ENCODE measurements at places on chromosomes 1 and 21.

GRCh38 chr1:35379317-35380000 lies 111.0 kb downstream of the ZMYM4 start:
- no peak for DNase-seq

GRCh38 chr1:109649491-109649914 lies 6.4 kb upstream of the GSTM4 start:
- no peak for DNase-seq

DNA sequence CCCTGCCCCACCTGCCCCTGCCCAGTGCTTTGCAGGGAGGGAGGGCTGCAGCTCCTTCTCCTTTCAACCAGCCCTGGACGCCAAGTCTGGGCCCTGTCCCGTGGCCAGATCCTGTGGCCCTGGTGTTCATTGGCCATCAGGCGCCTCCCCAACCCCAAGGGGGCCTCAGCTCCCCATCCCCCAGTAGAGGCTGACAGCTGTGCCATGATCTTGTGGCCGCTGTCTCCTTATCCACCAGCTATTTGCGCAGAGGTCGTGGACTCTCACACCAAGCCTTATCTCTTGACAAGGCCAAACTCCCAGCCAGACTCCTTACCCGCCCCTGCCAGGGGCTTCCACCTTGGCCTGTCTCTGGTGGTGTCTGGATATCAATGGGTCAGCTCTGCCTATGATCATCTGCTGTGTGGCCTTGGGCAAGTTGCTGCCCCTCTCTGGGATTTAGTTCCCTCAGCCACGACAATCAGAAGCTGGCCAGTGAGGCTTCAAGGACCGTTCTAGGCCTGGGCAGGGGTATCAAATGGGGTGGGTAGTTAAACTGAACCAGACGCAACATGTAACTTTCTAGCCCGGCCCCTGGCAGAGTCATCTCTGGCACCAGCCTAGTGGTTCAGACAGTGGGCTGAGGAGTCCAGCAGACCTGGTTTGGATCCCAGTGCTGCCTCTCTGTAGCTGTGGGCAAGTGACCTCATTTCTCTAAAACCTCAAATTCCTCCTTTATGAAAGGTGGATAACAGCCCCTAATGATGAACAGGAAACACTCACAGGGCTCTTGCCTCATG lies 3.3 kb upstream of the COL8A2 start:
- DNase-seq = no peak

- no peak for DNase-seq
Measured at GRCh38 chr1:244887281-244887680, 22.9 kb upstream of the HNRNPU start.

DNA sequence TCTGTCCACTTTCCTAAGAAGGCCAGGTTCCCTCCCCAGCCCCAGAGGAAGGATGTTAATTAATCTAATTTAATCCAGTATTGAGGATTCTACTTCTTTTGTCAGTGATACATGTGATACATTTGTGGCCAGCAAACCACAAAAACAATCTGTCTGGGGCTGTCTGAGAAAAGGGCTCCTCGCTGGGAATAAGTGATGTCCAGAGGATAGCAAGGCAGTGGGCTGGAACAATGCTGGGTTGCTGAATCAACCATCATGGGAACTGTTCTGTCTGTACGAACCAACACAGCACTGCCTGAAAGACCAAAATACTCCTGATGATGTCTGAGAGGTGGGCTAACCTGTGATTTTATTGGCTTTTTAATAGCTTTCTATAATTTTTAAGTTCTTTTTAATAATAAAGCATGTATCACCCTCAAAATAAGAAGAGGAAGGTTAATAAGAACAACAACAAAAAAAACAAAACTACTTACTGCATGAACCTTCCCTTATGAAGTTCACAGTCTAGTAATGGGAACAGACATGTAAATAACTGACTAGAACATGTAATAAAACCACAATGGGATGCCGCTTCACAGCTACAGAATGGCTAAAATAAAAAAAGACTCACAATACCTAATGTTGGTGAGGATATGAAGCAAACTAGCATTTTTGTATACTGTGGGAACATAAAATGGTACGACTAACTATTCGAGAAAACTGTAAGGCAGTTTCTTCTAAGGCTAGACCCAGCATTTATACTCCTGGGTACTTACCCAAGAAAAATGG lies 11.4 kb upstream of the ADAR start:
- DNase-seq = no peak

DNA sequence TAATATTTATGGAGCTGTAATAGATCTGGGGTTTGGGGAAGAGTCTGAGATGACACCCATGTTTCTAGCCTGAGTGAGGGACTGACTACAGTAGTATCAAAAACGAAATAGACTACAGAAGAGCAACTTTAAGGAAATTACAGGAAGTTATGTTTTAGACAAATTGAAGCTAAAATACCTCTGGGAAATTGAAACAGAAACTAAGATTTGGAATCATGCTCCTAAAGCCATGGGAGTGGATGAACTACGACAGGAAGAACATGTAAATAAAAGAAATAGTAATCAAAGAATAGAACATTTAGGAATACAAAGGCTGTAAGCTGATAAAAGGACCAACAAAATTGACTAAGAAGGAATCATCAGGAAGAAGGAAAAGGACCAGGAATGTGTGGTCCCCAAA lies 68.9 kb downstream of the KIAA0319L start:
- DNase-seq = no peak

- no peak for DNase-seq
Measured at GRCh38 chr1:181918880-181919525, 142.5 kb downstream of the ZNF648 start.

GRCh38 chr1:53375440-53375839 lies 47.6 kb upstream of the LRP8 start:
- no peak for DNase-seq

DNA sequence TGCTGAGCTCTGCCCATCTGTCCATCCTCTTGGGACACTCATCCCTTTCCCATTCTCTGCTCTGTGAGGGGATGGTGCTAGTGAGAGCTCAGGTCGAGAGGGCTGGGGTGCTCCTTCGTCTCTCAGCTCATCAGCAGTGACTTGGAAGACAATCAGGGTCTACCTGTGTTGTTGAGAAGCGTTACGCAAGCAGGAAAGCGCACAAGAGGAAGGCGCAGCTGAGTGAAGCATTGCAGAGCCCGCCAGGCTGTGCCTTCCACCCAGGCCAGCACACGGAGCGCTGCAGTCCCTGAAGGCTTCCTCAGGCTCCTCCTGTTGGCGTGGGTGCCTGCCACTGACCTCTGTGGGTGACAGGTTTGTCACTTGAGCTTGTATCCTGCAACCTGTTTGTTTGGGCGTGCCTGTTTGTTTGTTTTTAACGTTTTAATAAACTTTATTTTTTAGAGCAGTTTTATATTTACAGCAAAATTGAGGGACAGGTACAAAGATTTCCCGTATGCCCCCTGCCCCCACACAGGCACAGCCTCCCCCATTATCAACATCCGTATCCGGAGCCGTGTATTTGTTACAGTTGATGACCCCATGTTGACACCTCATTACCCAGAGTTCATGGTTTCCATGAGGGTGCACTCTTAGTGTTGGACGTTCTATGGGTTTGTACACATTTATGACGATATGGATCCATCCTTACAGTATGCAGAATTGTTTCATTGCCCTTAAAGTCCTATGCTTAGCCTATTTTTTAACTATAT lies 36.7 kb downstream of the ADARB1 start:
- DNase-seq = no peak

DNA sequence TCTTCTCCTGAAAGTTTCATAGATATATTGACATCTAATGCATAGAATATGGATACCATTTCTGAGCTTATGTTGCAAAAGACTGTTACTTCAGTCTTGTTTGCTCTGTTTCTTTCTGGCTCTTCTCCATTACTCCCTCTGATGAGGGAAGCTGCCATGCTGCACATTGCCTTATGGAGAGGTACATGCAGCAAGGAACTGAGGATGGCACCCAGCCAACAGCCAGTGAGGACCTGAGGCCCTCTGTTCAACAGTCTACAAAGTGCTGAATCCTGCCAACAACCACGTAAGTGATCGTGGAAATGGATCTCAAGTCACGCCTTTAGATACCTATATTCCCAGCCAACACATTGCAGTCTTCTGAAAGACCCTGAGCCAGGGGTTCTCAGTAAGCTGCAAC lies 66.6 kb upstream of the ADAMTS5 start:
- no peak for DNase-seq

GRCh38 chr1:147168626-147169058 lies 3.6 kb downstream of the PRKAB2 start:
- no peak for DNase-seq

Data from GM10248 (cell line).